Hematopoietic multipotent progenitor cell treated with erythropoietin and hydrocortisone succinate and interleukin-3 and kit ligand, for 8 days (in vitro differentiated cells): ENCODE measurements at places on chromosomes 12 and 14.

DNA sequence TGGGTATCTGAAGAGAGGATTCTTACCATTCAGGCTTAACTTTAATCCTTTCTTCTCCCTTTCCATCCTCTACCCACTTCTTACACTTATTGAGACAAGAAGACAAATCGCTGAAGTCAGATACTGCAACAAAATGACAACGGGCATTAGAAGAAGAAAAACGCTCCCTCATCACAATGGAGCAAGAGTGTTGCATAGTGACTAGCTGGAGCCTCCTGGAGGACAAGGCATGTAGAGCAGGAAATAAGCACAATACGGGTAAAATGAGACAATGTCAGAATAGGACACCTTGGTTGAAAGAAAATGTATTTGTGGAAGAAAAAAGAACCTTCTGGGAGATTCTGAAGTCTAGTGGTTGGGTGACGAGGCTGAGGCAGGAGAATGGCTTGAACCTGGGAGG, 501.0 kb downstream of the RERGL start:
- no peak for DNase-seq

GRCh38 chr12:23008623-23009022, 383.7 kb downstream of the ETNK1 start:
- no peak for DNase-seq

GRCh38 chr12:80188576-80188975, 89.2 kb downstream of the OTOGL start:
- DNase-seq, result no peak

DNA sequence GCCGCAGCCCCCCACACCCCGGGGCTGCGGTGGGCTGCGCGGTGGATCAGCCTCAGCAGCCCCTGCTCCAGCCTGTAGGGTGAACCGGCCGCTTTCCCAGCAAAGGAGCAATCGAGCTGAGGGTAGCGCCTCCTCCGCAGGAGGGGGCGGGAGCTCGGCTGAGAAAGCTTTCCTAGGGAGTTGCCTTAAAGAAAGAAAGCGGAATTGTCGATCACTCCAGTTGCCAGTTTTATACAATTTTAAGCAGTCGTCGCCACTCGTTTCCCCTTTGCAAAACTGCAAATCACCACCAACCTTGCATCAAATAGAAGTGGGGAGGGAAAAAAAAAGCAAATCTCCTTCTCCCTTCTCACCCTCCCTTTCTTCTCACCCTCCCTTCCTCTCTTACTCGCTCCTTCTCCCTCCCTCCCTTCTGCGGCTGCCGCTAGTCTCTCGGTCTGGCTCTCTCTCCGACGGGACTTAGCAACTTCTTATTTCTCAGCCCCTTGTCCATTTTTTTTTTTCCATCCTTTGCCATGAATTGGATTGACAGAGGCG, at the start of gene PDE3A:
TSS of gene PDE3A (plus strand) at position 424 of the 537 bp plus-strand sequence. CDS start 748 bp downstream, outside the sequence.
- DNase-seq, result peak; percentile 39

DNA sequence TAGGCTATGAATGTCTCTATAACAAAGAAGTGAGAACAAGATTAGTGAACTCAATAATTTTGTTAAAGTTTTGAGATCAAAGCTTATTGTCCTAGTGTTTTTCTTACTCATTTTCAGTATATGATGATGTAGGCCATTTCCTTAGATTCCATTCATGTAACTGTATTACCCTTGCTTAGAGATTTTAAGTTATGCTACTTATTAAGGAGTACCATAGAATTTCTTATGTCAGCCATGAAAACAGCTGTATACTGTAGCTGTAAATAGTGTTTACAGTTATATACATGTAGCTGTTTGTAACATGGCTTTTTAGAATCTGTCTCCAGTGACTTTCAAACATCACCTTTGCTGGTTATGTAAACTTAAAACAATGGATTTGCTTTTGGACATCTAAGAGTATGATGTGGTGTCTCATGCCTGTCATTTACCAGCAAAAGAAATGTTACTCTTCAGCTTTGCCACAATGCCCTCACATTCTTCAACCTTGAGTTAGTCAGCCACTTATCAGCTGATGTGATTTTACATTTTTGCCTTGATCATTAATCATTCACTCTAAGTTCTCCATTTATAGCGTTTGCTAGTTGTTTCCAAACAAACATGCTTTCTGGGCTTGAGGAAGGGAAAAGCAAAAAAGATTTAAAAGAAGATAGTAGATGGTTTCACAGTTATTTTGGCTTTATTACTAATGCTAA, 55.5 kb downstream of the SLC16A7 start:
- DNase-seq, result peak; percentile 4

DNA sequence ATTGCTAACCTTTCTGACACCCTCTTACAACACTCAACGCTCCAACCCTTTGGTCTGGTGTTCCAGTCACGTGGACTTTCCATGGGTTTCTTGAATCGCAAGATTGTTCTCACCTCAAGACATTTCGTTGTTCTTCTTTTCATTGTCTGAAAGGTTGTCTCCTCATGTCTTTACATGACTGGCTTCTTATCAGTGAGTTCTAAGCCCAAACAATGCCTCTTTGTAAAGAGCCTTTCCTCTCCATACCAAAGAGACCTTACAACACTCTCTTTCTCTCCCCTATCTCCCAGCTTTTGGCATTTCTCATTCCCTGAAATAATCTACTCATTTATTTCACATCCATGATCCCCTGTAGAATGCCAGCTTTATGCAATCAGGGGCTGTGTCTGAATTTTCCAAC, 1144.8 kb downstream of the AACS start:
- DNase-seq, result no peak

DNA sequence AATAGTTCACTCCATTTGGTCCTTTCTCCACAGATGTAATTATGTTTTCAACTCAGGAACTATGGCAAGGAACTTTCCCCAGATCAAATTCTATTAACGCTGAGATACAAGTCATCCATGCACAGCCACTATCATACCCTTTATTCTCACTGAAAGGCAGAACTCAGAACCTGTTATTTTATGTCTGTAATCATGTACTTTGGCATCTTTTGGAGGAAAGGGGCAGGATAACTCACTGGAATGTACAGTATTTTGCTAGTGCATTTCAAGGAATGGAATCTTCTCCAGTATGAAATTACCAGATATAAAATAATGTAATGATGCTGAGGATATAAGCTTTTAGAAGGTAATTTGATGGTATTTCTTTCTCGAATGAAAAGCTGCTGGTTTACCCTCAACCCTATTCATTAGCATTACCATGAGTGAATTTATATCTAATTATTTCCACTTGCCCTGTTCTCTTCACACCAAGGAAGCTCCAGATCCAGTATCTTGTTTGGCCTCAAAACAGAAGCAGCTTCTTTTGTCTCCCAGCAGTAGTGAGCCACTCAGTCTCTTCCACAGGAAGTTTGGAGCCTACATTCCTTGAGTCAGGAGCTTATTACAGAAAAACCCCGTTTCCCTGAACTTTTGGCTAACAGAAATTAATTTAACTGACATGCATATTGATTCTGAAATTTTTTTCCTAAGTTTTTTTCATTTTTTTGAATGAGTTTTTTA, 10.0 kb upstream of the AMHR2 start:
- DNase-seq, result no peak

DNA sequence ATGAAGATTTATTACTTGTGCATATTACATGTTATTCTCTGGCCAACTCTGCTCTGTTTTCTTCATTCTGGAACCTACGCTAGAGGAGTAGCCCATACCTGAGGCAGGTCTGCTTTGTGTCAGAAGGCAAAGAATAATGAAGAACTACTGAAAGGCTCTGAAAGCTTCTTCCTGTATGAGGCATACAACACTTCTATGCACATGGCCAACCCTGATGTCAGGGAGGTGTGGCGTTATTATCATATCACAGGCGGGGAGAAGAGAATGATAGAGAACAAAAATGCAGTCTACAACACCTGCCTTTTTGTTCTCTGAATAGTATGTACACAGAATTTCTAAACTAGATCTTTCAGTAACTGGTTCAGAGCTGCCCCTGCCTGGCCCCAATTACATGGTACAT, 32.5 kb upstream of the CRY1 start:
- no peak for DNase-seq

GRCh38 chr14:94449930-94450329, 2.7 kb downstream of the SERPINA11 start:
- no peak for DNase-seq

DNA sequence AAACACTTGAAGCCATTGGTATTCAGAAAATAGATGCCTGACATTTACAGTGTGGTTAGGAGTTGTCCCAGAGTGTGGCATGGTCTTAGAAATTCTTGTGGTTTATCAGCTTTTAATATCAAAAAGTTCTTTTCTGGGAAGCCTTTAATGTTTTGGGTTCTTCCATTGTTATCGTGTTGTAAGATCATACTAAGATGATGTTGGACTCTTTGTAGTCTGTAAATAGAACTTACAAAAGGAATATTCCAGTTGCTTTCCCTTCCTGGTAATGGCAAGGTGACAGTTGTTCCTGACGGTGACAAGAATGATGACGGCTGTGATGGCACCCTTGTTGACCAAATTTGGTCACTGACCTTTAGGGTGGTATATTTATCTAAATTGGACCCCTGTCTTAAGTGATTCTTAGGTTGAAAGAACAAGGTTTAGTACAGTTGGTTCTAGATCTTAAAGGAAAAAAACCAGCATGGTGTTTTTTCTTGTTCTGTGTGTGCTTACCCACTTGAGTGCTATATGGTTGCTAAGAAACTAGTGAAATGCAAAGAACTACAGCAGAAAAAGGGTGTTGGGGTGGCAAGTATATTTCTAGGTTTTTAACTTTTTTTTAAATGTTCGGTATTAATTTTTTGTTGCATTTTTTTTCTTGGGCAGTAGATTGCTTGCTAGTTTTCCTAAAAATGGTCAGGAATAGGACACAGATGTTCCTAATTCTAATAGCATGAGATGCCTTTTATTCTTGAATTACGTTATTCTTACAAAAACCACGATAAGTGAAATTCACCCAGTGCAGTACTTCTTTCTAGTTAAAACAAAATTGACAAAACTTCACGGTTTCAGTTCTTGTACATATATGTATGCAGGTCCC, 2.1 kb downstream of the ATP2A2 start:
- DNase-seq, result no peak

DNA sequence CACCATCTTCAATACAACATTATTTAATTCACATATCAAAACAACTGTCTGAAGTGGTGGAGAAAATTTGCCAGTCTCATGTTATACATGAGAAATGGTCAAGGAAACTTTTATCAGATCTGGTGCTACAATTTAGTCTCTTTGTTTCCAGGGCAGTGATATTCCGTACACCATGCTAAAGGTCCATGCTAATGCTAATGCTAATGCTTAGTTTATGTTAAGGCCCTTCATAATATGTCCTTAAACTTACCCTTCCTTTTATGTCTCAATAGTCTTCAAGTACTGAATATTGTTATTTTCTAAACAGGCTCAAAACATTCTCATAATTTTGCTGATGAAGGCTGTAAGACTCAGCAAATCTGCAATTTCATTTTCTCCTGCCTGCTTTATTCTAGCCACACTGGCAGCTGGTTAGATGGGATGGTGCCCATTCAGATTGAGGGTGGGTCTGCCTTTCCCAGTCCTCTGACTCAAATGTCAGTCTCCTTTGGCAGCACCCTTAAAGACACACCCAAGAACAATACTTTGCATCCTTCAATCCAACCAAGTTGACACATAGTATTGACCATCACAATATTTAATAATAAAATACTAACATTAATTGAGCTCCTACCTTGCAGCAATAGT, 59.8 kb downstream of the TMEM117 start:
- no peak for DNase-seq

- no peak for DNase-seq
These were observed 68.1 kb downstream of the TTC9 start for GRCh38 chr14:70709726-70710382.

DNA sequence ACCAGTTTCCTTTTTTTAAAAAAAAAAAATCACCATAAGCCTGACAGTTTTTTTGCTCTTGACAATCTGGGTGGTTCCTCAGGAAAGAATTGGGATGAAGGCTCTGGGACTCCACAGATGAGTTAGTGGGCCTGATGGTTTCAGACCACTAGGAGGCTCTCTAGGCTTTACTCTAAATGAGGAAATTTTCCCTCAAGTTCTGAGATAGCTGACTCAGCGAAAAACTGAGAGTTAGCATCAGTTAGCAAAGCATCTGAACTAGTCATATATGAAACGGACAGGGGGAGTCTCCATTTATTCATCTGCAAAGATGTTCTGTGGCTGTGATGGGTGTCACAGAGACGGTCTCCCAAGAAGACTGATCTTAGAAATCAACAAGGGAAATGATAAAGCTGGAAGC, 314.3 kb upstream of the OR4E1 start:
- DNase-seq, result peak; percentile 57

- DNase-seq, result no peak
These were observed 9.7 kb downstream of the CACNA2D4 start for GRCh38 chr12:1908758-1909157.

DNA sequence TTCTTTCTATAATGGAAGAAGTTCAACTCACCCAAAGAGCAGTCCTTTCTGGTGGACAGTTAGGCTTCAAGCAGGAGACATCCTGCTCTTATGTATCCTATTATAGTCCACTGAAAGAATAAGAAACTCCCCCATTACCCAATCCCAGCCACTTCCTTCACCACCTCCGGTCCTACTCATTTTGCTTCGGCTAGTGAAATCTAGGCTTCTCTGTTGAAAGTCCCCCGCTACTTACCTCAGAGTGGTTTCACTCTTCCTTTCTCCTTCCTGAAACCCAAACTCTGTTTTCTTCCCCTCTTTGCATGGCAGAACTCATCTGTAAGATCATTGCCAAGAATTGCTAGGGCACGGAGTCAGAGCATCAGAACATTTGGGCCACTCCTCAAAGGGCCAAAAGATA, at the start of gene GPR84:
TSS of gene GPR84 (minus strand) at position 74 of the 400 bp plus-strand sequence. CDS start 635 bp downstream, outside the sequence.
- DNase-seq, result no peak

DNA sequence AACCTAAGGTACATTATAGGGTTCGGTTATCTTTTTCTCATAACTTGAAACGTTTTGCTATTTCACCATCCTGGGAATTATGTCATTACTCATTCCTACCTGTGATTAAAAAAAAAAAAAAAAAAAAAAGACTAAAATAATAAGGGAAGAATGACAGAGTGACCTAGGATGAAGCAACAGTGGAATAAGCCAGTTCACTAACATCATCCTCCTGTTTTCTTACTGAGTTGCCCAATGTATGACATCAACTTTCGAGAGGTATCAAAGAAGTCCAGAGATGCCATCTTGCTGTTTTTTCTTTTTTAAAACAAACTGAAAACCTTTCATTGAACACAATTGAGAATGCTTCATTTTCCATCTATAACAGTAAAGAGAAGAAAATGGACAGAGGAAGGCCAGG, 42.8 kb downstream of the AMN start:
- no peak for DNase-seq

DNA sequence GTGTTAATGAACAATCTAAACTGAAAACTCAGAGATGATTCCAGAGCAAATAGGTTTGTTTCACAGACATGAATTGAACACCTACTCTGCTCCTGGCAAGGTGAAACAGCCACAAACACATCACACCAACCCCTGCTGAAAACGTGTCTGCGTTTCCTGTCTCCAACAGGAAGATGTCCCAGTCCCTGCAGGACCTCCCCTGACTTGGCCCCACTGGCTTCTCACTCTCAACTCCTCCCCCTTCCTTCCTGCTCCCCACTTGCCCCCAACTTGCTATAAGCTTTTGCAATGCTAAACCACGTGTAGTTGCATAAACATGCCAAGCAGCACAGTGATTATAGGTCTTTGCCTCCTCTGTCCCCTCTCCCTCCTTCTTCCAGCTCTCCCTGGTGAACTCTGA, 567.6 kb downstream of the BCL11B start:
- DNase-seq, result no peak
